ENCODE measurements at places on chromosomes 11 and 22.

- DNase-seq: peak; percentile 39
These were observed 12.3 kb upstream of the P2RY2 start for GRCh38 chr11:73205661-73206343.

GRCh38 chr22:29266564-29267461 lies 968 bp downstream of the RHBDD3 start:
- DNase-seq: no peak

- DNase-seq: no peak
These were observed 2.4 kb downstream of the ASPHD2 start for GRCh38 chr22:26431261-26431995.

DNA sequence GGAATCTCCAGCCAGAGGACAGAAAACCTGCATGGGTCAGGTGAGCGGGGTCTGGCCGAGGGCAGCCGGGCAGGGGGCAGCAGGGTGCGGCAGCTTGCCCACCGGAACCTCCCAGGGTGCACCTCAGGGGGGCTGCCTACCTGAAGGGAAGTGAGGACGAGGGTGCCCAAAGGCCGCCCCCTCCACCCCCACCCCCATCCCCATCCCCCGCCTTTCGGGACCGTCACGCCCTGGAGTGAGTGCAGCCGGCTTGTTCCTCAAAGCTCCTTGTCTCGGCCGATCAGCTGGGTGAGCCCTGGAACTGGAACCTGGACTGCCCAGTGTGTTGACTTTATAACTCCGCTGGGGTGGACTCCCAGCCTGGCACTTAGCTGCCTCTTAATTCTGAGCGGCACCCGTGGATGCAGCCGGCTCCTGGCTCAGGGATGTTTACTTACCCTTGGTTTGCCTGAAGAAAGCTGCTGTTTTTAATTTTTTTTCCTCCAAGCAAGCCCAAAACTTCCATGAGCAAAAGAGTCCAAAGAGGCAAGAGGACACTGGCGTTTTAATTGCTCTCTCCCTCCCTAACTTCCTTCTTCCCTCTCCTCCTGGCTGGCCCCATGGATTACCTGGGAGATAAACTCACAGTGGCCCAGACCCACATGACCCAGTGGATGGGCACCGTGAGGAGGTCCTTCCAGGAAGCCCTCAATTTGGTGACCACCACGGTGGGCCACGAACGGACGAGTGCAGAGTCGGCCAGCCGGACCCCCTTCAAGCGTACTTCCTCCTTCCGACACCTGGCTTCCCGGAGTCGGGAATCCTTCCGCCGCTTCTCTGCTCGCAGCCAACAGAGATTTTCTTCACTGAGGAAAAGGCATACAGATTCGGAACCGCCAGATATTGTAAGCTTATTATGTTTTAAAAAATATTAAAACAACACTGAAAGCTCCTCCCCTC lies 87.8 kb upstream of the CRYBB3 start:
- DNase-seq: peak; percentile 10

GRCh38 chr11:44945666-44946065 lies 5.0 kb downstream of the TP53I11 start:
- no peak for DNase-seq

GRCh38 chr11:69301455-69302401 lies 7.8 kb downstream of the MYEOV start:
- DNase-seq: peak; percentile 55

DNA sequence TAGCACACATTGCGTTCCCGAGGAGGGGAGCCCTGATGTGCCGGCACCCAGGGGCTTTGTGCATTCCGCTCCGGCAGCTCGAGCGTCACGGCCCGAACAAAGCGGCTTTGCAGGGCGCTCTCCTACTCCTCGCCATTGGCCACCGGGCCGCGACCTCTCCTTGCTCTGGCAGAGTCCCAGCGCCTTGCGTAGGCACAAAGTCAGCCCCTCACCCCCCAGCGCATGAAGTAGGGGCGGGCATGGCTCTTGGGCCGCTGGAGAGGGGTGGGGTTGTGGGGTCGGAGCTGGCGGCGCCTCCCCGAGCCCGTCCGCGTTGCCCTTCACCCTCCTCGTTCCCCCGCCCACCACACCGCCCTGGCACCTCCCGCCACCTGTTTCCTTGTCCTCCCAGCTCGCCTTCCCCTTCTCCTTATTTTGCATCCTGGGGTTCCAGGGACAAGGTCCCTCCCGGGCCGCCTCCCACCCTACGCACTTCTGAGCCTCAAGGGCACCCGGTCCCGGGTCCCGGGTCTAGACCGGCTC lies 753 bp upstream of the PPARA start:
- peak; percentile 10 for DNase-seq

GRCh38 chr11:83566950-83567349 lies 280.8 kb upstream of the CCDC90B start:
- peak; percentile 81 for DNase-seq
